Activated T-cell treated with anti-CD3 and anti-CD28 coated beads for 1 hour (primary cell): ENCODE measurements at places on chromosomes 2 and 18.
A peak's percentile ranks its signal among the peaks of the same experiment; 100 is the strongest.

DNA sequence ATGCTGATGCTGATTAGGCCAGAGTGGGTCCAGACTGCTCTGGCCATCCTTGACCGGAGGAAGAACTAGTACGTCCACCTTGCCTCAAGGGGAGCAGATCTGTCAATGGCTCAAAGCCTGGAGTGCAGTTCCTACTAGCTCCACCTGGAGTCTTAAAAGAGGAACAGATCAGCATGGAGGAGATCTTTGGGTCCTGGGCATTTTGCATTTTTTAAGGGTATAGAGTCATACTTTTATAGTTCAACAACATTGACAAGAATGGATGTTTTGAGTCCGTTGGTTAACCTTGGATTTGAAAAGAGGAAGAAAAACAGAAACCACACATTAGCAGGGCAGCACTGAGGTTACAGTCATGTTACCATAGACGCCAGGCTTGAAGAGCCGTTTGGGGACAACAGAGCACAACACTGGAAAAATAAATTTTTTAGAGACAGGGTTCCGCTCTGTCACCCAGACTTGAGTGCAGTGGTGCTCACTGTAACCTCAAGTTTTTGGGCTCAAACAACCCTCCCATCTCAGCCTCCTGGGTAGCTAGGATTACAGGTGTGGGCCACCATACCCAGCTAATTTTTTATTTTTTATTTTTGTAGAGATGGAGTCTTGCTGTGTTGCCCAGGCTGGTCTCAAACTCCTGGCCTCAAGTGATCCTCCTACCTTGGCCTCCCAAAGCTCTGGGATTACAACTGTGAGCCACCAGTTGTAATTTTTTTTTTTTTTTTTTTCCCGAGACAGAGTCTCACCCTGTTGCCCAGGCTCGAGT lies 78.5 kb downstream of the PRKCE start:
- no peak for DNase-seq

DNA sequence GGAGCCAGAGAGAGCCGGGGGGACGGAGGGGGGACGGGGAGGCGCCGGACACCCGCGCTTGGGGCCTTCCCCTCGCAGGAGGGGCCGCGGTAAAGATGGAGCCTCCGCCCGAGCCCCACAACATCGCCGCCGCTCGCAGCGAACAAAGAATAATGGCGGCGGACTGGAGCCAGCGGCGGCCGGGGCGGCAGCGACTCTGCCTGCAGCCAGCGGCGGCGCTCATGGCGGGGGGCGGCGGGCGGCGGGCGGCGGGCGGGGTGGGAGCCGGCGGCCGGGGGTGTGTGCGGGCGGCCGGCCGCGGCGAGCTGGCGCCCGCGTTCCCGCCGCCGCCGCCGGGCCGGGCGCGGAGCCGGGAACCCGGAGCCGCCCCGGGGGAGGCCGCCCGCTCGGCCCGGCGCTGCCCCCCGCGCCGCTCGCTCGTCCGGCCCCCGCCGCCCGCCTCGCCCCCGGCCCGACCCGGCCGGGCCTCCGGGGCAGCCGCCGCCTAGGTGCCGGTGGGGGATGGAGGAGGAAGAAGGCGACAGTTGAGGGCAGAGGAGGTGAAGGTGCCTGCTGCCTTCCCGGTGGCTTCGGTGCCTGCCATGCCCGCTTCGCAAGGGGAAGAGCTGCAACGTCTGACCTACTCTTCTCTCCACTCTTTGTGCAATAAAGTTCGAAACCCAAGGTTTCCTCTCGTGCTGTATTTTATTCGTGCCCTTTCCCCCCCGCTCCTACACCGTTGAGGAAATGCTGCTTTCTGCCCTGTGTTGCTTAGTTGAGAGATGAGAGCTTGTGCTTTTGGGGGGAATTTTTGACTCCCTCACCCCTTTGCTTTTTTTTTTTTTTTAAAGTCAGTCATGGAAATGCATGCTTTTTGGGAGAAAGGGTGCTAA lies 634 bp downstream of the CREB1 start:
- peak; percentile 33 for DNase-seq

DNA sequence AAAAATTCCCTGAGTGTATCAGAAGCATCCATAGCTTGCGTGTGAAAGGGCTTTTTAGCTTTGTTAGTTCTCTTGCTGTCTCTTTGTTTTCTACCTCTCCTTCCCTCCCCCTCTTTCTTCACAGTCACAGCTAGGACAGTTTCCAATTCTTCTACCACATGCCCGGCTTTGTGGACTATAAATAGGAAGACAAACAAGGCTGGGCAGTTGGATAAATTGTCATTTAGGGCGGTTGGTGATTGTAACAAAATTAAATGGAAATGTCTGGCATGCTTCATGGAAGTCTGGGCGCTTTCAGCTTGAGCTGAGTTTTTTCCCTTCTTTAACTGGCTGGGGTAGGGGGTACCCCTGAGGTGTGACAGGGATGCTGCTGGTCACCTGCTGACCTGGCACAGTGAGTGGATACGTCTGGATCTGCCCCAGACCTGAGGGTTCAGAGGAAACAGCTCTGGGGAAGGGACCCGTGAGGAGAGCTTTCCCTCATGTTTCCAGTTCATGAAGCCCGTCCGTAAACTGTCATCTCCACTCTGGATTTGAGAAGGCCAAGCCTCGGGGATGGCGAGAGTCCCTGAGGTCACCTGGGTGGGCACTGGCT lies 29.0 kb upstream of the GIGYF2 start:
- DNase-seq = no peak

GRCh38 chr2:113015042-113015441 lies 9.8 kb downstream of the IL36A start:
- no peak for DNase-seq

- DNase-seq = no peak
Measured at GRCh38 chr18:3055816-3056215, 42.9 kb upstream of the LPIN2 start.

- DNase-seq = no peak
Measured at GRCh38 chr2:59184276-59185020, 943.3 kb upstream of the FANCL start.

DNA sequence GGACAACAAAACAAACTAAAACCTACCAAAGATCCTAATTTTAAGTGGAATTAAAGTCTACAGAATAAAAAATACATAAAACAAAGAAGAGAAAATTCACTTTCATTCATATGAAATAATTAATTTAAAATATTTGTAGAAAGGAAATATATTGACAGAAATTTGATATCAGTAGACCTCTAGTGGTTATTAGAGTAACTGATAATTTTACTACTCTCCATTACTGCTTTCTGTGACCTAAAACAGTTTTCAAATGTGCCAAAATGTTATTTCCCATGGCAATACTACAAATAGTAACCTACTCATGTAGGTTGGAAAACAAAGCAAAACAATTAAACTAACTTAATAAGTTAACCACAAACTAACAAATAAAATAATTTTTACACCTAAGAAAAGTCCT lies 147.1 kb downstream of the NOL4 start:
- no peak for DNase-seq

DNA sequence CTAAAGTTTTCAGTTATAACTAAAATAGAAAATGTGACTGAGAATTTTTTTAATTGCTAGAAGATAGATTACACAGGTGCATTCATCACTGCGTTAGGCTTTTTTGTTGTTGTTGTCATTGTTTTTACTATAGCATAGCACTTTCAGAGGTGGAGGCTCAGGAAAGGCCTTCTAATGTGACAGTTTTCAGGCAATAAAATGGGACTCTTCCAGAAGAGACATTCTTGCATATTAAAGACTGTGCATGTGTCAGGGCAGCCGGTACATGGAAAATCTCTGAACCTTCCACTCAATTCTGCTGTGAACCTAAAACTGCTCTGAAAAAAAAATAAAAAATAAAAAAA lies 175.2 kb downstream of the METTL4 start:
- no peak for DNase-seq

GRCh38 chr2:32884346-32884745 lies 62.4 kb upstream of the LTBP1 start:
- no peak for DNase-seq

- DNase-seq = no peak
Measured at GRCh38 chr2:191386938-191387536, 141.8 kb downstream of the MYO1B start.

- no peak for DNase-seq
Measured at GRCh38 chr2:143431316-143431715, 302.1 kb downstream of the ARHGAP15 start.

DNA sequence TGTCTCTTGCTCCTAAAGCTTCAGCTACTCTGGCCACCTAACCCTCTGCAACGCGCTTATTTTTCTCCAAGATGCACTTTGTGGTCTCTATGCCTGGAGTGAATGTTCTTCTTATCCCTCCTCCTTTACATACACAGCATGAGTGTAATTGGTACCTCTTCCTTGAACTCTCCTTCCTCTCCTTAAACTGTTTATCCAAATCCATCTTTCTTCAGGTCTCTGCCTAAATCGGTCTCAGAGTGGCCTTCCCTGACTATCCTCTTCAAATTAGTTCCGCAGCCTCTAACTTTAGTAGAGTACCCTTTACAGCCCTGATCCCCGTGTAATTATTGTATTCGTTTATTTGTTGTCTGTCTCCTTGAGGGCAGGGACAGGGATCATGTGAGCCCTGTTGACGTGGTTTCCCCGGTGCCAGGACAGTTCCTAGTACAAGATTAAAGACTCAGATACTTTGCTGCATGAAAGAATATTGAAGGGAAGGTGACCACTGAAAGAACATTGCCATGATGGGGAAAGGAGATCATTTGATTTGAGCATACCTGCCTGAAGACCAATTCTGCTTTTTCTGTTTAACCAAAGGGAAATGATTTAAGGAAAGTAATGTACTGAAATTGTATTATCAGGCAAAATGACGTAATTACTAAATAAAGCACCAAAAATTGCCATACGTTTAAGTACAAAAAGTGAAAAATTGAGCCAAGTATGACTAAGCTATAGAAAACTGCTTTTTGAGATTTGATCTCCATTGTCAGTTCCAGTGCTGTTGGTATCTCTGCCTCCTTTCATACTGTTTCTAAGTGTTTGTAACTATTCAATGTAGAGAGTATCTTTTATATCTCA lies 1.2 kb downstream of the CNOT9 start:
- no peak for DNase-seq

DNA sequence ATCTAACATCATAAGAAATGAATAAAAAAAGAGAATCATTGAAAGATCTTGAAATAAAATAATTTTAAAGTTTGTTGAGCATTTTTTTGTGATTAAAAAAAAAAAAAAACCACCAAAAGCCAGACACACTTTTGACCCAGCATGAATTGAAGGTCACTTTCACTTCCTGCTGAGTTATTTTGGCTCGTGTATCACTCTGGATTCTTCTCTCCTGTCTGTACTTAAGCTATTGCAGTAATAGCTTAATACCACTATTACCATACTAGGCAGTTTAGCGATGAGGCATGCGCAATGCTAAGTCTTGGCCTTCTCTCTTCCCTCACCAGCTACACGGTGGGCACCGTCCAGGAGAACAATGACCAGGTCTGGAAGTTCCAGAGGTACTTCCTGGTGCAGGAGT lies 54.5 kb upstream of the SPP2 start:
- no peak for DNase-seq

- no peak for DNase-seq
Measured at GRCh38 chr2:88590998-88591613, 36.2 kb downstream of the EIF2AK3 start.

GRCh38 chr2:12617366-12617765 lies 99.4 kb upstream of the TRIB2 start:
- DNase-seq = no peak

- DNase-seq = no peak
Measured at GRCh38 chr2:157256626-157257025, 879 bp upstream of the GALNT5 start.
